Stimulated activated CD4-positive, alpha-beta T cell treated with anti-CD3 and anti-CD28 coated beads, Interleukin-12 subunit alpha, Interleukin-12 subunit beta, amount 100 ng/mL, for 24 hours (primary cell): ENCODE measurements at places on chromosomes 5 and 9.

DNA sequence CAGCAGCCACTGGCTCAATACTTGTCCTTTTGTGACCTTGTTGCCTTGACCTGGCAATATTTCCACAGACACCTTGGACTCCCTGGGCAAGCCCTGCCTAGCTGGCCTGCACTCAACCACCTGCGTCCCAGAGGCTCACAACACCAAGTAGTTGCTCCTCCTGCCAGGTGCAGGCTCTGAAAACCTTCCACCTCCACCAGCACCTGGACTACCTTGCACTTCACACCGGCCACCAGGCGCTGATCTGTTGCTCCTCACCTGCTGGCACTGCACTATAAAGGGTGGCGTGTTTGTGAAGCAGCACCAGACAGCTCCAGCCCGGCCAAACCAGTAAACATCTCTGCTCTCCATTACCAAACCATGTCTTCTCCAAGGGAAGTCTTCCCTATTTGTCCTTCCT lies 997.7 kb downstream of the PTPRD start:
- no peak for DNase-seq

- DNase-seq, result no peak
These were observed 127.9 kb upstream of the SLC30A5 start for GRCh38 chr5:68965926-68966325.

- DNase-seq, result no peak
These were observed 294 bp downstream of the ADRB2 start for GRCh38 chr5:148826739-148827070.

- no peak for DNase-seq
These were observed 4.5 kb upstream of the TLE1 start for GRCh38 chr9:81693671-81694378.

DNA sequence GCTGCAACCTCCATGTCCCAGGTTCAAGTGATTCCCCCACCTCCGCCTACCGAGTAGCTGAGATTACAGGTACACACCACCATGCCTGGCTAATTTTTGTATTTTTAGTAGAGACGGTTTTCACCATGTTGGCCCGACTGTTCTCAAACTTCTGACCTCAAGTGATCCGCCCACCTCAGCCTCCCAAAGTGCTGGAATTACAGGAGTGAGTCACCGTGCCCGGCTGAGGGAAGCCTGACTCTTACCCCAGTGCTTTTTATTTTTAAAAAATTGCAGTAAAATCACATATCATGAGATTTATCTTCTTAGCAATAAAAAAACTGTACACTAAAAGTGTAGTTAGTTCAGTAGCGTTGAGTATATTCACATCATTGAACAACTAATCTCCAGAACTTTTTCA lies 105.3 kb downstream of the SLIT3 start:
- no peak for DNase-seq

- DNase-seq, result no peak
These were observed 59.3 kb upstream of the CD180 start for GRCh38 chr5:67255881-67256280.

- DNase-seq, result no peak
These were observed 239.3 kb upstream of the PRDM9 start for GRCh38 chr5:23268136-23268535.

- DNase-seq, result no peak
These were observed 1.4 kb downstream of the TJP2 start for GRCh38 chr9:69175486-69175885.

DNA sequence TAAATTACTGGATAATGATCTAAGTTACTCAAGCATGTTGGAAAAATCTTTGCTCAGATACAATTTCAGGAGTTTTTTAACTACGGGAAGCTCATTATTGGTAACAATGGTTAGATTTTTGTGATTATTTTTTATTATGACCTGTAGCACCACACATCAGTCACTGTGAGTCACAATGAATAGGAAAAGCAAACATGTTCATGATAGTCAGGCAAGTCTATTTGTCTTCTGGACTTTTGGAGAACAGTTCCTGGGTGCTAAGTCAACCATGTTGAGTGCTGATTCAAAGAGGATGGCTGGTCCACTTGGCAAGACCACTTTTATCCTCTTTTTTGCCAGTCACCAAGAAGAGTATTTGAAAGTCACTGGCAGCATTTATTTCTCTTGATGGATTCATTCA lies 403.2 kb downstream of the KIF4B start:
- DNase-seq, result no peak

GRCh38 chr5:163976696-163977095 lies 471.3 kb downstream of the MAT2B start:
- DNase-seq, result no peak

GRCh38 chr9:37617832-37618231 lies 25.4 kb upstream of the TOMM5 start:
- no peak for DNase-seq

DNA sequence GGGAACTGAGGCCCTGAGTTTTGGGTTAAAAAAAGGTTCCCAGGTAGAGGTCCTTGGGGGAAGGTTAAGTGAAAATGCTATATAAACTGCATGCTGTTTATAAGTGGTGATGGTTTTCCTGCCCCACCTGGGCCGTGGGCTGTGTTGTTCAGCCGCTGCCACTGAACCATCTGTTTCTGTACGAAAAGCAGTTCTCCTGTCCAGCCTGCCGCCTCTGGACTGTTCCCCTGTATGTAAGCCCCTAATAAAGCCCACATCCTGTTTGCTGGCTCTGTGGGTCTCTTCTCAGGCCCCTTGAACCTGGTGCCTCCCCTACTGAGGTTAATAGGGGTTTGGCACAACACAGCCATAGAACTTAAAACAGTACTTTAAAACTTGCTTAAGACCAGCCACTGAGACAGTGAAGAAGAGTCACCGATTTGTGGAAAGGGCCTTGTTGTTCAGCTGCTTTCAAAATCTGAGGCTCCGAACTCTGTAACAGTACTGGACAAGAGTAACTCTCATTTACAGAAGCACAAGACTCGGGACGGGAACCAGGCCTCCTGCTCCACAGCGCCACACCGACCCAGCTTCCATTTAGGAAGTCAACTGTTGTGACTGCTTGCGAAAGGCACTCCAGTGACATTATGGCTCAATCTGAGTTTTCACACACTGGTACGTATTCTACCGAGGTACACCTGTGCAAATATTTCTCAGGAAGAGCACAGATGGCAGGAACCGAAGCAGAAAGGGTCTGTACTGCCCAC lies 192.5 kb downstream of the CDK5RAP2 start:
- no peak for DNase-seq

GRCh38 chr9:72537671-72538070 lies 16.3 kb downstream of the TMC1 start:
- DNase-seq, result no peak

DNA sequence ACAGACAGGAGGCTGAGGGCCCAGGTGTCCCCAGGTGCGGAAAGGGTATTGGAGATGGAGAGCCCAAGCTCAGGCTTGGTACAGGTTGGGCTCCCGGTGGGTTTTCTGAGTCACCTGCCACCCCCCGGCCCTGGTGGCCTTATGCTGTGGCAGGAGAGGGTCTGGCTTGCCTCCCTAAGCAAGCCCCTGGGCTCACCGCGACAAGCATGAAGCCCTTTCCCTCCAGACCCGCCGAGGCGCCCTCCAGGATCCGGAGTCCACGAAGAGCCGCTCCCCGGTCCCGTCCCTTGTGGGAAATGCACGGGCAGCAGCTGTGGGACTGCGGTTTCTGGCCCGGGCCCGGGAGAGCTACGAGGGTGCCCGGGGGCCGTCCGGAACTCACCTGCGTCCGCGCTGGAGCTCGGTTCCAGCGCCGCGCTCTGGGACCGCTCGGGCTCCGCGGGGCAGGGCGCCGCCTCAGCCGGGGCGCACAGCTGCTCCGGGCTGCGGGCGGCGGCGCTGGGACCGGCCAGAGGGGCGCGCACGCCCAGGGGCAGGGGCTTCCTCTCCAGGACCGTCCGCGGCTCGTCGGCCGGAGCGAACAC lies 757 bp downstream of the SAPCD2 start:
- DNase-seq, result no peak

DNA sequence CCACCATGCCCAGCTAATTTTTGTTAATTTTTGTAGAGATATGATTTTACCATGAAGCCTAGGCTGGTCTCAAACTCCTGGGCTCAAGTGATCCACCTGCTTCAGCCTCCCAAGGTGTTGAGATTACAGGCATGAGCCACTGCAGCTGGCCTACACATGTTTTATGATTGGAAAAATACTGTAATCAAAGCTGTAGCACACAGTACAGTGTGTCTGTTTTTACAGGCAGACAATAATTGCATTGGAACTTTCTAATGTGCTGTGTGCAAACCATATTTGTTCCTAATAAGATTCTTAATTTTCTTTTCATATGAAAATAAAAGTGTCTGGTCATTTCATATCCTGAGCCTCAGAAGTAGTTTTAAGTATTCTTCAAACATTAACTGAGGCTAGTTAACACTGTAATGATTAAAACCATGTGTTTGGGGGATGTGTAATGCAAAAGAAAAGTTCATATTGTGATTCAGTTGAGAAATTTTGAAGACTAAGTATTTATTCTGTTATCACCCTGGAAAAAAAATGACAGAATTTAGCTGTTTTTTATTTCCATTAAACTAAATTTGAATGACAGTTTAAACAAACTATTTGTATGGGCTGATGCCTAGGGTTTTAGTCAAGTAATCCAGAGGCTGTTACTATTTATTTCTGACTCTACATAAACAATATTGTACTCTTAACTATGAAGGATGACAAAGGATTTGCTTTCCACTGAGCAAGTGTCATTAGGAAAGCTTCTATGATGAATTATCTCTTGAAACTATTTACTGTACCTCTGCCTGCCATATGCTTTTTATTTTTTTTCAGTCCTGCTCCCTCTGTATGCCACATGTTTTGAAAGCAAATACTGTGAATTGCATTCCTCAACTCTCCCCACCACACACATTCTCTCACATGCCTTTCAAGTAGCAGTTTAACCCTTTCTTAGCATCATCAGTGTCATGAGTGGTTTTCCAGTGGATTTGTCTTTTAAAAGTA lies 111.5 kb downstream of the MTREX start:
- no peak for DNase-seq

DNA sequence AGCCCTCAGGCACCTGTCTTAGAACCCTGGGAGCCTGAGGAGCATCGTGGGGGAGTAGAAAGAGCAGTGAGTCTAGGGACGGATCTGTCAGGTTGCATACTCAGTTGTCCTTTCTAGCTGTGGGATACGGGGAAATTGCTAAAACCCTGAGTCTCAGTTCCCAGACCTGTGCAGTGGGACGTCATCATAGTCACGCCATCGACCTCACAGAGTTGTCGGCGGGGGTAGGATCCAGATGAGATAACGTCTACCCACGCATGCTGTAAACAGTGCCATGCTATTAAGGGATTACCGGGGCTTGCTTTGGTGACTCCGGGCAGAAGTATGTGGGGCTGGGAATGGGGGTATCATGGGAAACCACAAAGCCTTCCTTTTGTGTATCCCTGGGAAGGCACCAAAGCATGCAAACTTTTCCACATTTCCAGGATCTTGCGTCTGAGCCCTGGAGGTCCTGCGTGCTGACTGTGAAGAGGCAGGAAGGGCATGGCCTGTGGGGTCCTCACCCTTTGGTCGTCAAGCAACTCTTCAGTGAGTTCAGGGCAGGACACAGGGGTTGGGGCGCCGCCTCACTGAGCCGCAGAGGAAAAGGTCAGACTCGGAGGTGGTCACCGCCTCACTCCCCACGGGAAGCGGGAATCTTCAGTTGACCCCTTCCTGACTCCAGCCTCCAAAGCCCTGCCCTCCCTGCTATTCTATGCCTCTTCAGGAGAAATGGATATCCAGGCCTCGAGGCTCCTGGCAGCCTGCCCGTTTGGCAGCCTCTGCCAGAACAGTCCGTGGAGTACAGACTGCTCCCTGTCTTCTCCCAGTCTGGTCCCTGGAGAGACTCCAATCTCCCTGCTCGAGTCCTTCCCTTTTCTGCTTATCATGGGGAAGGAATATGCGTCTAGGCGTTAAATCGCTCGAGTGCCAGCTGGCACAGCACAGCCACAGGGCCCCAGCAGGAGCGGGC lies 186.8 kb upstream of the KLF9 start:
- no peak for DNase-seq

- no peak for DNase-seq
These were observed 278.0 kb downstream of the CETN3 start for GRCh38 chr5:90131383-90132133.

- DNase-seq, result no peak
These were observed 106.7 kb upstream of the OSMR start for GRCh38 chr5:38739011-38739704.

DNA sequence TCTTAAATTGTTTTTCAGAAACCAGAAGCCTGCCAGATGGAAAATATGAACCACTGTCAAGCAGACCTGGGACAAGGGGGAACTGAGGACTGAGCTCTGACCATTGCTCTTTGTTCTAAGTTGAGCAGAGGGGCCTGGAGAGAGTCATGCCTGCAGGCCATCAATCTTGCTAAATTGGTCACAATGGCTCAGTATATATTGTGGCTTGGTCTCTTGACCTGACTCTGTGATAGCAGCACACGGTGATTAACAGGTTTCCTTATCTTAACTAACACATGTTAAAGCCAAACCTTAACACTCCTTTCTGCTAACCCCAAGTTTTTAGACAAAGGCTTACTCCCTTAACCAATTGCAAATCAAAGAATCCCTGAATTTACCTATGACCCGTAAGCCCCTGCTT lies 1281.2 kb upstream of the NUDT12 start:
- DNase-seq, result no peak

- DNase-seq, result no peak
These were observed 69.8 kb downstream of the ADAMTS2 start for GRCh38 chr5:179275381-179275878.

DNA sequence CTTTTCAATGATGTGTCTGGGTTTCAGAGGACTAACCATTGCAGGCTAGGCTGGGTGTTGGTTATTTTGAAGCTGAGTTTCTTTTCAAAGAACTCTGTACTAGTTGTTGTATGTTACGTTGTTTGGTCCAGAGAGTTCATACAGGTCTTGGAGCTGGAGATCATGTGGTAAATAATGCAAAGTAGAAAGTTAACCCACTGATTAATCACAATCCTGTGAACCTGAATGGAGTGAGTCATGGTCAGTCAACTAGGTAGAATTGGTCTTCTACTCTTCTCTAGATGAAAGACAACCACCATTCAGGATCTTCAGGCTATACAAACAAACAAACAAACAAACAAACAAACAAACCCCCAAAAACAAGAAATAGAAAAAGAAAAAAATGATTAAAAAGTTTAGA lies 388.9 kb upstream of the ACTBL2 start:
- no peak for DNase-seq
